ENCODE measurements at places on chromosomes 12 and 14.

- DNase-seq, result no peak
- H3K27ac ChIP-seq, result no peak overlapping the region
- no peaks in the 10 kb centered on the region for H3K36me3 ChIP-seq
Observed at GRCh38 chr14:99258876-99259726, 12.9 kb downstream of the BCL11B start.

- no peak overlapping the region for H3K27ac ChIP-seq
- H3K4me1 ChIP-seq, result no peaks in the 10 kb centered on the region
- H3K27me3 ChIP-seq, result no peaks in the 10 kb centered on the region
Observed at GRCh38 chr14:74960736-74961135, 5.3 kb upstream of the PGF start.

- no peaks in the 10 kb centered on the region for H3K36me3 ChIP-seq
- H3K27me3 ChIP-seq, result no peaks in the 10 kb centered on the region
- no peak overlapping the region for H3K27ac ChIP-seq
- no peaks in the 10 kb centered on the region for H3K4me1 ChIP-seq
- no peak overlapping the region for H3K4me3 ChIP-seq
Observed at GRCh38 chr12:131428091-131428685, 282.7 kb upstream of the SFSWAP start.

GRCh38 chr12:131076791-131077747 is 123.4 kb downstream of the ADGRD1 start:
- no peak for DNase-seq
- no peak overlapping the region for H3K4me3 ChIP-seq
- no peaks in the 10 kb centered on the region for H3K4me1 ChIP-seq
- no peak overlapping the region for H3K27ac ChIP-seq
- no peaks in the 10 kb centered on the region for H3K36me3 ChIP-seq

DNA sequence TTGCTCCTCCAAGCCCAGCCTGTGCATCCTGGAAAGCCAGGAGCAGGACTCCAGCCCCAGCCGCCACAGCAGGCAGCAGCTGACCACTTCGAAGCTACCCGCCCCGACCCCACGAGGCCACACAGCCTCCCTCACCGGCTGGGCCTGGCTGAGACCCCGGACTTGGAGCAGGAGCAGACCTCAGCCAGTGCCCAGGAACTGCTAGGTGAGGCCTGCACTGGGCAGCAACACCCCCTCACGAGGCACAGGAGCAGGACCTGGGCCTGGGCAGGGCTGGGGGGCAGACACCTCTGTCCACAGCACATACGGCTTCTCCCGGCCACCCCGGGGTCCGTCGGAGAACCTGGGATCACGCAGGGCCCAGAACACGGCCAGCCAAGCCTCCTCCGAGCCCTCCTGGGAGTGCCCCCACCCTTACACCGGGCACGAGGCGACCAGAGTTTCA is 137.4 kb upstream of the C14orf180 start:
- H3K36me3 ChIP-seq, result no peaks in the 10 kb centered on the region
- no peaks in the 10 kb centered on the region for H3K4me1 ChIP-seq
- no peak overlapping the region for H3K4me3 ChIP-seq
- no peak for DNase-seq
- no peak overlapping the region for H3K27ac ChIP-seq

DNA sequence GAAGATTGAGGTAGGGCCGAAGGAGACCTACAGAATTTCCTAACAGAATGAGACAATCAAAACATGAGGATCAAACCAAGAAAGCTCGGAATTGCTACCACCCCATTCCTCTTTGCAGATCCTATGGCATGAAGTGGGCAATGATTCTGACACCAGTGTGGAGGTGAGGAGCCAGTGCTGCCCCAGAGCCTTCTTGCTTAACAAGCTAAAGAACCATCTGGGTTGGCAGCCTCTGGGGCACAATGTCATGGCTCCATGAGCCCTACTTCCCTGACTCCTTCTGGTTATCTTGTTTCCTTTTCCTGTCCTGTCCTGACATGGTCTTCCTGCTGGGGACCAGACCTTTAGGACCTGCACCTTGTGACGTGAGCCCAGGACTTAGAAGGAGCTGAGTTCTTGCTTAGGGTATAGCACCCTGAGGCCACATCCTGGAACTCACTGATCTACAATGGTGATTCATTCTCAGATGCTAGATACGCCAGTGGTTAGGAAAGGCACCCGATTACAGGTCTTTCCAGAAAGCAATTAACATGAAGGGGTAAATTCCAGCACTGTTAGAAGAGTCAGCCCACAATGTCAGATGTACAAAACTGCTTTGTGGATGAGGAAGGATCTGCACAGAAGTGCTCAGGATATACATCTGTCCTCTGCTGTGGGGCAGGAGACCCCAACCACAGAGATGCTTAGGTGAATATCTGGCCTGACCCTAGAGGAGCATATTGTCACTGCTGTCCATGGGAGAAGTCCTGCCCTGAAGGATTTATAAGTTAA is 324.2 kb downstream of the ZFP36L1 start:
- no peaks in the 10 kb centered on the region for H3K27me3 ChIP-seq
- DNase-seq, result no peak
- no peak overlapping the region for H3K27ac ChIP-seq
- H3K36me3 ChIP-seq, result no peaks in the 10 kb centered on the region
- no peaks in the 10 kb centered on the region for H3K4me1 ChIP-seq
- no peak overlapping the region for H3K4me3 ChIP-seq

DNA sequence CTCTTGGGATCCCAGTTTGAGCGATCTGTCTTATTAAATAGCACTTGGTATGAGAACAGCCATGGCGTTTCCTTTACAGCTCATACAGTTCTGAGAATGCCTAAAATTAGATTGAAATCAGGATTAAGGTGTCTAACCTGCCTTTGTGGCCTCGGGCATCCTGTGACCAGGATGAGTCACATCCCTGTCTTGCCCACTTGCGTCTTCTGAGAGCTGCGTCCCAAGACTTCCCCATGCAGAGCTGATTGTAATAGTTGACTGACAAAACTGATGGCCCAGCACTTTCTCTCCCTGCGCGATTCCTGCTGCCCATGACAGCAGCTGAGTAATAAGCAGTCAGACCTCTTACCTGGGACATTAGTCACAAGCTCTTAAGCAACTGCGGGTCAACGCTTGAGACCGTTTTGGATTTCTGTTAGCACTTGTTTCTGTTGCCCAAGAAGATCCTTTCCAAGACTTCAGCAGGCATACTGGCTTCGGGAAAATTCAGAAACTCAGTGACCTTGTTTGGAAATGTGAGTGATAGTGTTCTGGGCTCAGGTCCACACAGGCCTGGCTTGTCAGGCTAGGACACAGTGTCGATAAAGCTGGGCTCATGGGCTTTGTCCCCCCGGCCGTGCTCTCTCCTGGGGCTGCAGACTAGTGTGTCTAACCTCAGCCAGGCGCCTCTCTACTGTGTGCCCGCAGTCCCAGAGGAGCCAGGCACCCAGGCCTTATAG is 169.9 kb upstream of the HIF1A start:
- H3K4me3 ChIP-seq, result no peak overlapping the region
- H3K36me3 ChIP-seq, result no peaks in the 10 kb centered on the region
- H3K27ac ChIP-seq, result peak overlapping the region; percentile 55
- peaks cover 15% of the 10 kb centered on the region for H3K4me1 ChIP-seq

GRCh38 chr12:63897931-63898330 is 53.4 kb downstream of the SRGAP1 start:
- peaks cover 6% of the 10 kb centered on the region for H3K4me1 ChIP-seq
- H3K27ac ChIP-seq, result no peak overlapping the region

DNA sequence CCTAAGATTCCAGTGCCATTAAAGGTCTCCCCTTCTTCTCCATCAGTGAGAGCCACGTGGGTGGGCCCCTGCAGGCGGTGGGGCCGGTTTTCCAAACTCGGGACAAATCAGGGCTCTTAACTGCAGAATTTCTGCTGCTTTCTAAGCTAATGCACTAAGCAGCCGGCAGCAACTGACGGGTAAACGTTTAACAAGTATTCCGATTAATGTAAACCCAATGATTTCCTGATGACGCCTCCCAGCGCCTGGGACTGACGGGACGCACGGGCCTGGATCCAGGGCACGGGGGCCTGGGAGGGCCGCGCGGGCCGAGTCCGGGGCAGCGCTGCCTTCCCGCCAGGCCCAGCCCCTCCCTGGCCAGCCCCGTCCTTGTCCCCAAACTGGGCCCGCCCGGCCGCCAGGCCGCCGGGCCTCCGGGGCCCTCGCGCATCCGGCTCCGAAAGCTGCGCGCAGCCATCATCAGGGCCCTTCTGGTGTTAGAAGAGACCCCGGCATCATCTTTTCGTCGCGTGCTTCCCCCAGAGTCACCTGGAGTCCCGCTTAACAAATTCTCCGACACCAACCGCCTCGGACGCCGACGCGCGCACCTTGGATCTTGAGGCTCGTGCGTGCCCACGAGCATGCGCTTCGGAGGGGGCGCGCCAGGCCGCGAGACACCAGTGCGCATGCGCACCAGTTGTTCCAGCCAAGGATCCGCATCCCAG is at the start of gene MLH3:
MLH3 (minus strand) TSS at position 616 of the 704 bp plus-strand sequence. CDS start 1,812 bp downstream, outside the sequence.
- no peaks in the 10 kb centered on the region for H3K27me3 ChIP-seq
- H3K27ac ChIP-seq, result peak within 1 kb of the TSS; percentile 25

GRCh38 chr12:116381744-116382685 is 104.5 kb upstream of the MED13L start:
- DNase-seq, result no peak
- no peak overlapping the region for H3K4me3 ChIP-seq
- H3K4me1 ChIP-seq, result no peaks in the 10 kb centered on the region

DNA sequence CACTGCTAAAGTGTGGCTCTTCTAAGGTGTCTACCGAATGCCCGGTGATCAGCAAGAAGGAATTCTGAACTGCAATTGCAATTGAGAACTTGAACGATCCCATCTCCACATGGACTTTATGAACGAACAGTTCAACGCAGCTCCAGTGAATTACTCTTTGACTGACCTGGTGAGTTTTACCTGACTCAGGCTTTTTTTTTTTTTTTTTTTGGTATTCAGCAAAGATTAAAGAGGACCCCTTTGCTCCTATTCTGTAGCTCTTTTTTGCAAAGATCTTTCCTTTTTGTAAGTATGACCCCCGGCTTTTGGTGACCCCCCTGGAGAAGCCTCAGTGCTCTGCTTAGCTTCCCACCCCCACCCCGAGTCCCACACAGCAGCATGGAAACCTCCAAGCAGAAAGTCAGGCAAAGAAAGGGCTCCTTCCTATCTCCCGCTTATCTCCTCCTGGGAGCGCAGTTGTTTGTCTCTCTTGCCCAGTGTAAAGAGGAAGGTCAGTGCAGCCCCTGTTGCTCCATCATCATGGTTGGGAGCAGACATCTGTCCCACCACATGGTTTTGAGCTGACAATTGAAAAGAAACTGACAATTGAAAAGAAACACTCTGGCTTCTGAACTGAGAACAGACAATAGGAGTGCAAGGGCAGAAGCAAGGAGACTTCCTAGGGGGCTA is 72.1 kb upstream of the DIO3 start:
- no peak overlapping the region for H3K27ac ChIP-seq
- H3K36me3 ChIP-seq, result no peaks in the 10 kb centered on the region
- no peak overlapping the region for H3K4me3 ChIP-seq
- H3K27me3 ChIP-seq, result peaks cover 38% of the 10 kb centered on the region
- DNase-seq, result no peak

- no peak overlapping the region for H3K4me3 ChIP-seq
- DNase-seq, result no peak
Observed at GRCh38 chr14:21054768-21055145, 2.9 kb upstream of the RNASE8 start.

- DNase-seq, result no peak
- no peak overlapping the region for H3K27ac ChIP-seq
- H3K4me3 ChIP-seq, result no peak overlapping the region
- H3K36me3 ChIP-seq, result no peaks in the 10 kb centered on the region
- no peaks in the 10 kb centered on the region for H3K27me3 ChIP-seq
Observed at GRCh38 chr12:79375050-79375449, 315.7 kb downstream of the PAWR start.

DNA sequence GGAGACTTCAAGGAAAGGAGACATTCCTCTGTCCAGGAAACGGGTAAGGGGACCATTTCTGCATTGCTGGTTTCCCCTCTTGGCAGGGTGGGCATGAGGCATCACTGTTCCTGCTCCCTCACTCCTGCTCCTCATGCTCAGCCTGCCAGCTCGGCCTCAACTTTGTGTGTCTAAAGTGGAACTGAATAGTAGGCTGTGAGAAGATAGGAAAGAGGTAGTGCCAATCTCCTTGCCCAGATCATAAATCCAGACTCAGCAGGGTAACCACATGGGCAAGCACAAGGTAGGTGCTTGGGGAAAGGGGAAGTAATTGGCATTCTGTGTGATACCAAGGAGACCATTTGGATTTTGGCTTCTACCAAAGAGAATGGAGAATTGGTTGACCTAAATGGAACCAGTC is 2.6 kb downstream of the LTB4R start:
- H3K4me3 ChIP-seq, result no peak overlapping the region
- H3K27ac ChIP-seq, result no peak overlapping the region
- DNase-seq, result no peak
- H3K27me3 ChIP-seq, result no peaks in the 10 kb centered on the region
- H3K4me1 ChIP-seq, result peaks cover 24% of the 10 kb centered on the region
- H3K36me3 ChIP-seq, result no peaks in the 10 kb centered on the region

GRCh38 chr12:11836282-11837151 is 187.0 kb downstream of the ETV6 start:
- peak overlapping the region; percentile 30 for H3K4me3 ChIP-seq
- no peaks in the 10 kb centered on the region for H3K27me3 ChIP-seq
- peak overlapping the region; percentile 72 for H3K27ac ChIP-seq
- no peaks in the 10 kb centered on the region for H3K36me3 ChIP-seq
- peak; percentile 79 for DNase-seq

GRCh38 chr14:64873506-64874219 is 6.0 kb downstream of the SPTB start:
- H3K4me3 ChIP-seq, result no peak overlapping the region
- no peaks in the 10 kb centered on the region for H3K27me3 ChIP-seq
- no peak overlapping the region for H3K27ac ChIP-seq
- DNase-seq, result no peak
- H3K36me3 ChIP-seq, result no peaks in the 10 kb centered on the region
- H3K4me1 ChIP-seq, result no peaks in the 10 kb centered on the region

DNA sequence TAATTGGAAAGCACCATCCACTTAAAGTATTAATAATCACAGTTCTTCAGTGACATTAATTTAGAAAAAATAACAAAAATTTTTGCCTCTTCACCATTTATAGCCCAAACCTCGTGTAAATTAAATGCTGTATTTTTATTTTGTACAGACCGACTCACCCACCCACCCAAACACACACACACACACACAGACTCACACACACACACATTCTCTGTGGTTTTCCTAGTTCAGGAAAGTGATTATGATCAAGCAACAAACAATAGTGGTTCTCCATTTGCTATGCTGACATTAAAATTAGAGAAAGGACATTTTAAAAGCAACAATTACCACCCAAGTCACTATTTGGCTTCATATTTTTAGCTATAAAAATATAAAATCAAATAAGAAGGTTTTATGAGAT is 112.5 kb upstream of the FLRT2 start:
- no peak overlapping the region for H3K4me3 ChIP-seq
- no peak for DNase-seq
- H3K27ac ChIP-seq, result no peak overlapping the region
- no peaks in the 10 kb centered on the region for H3K4me1 ChIP-seq

GRCh38 chr12:44053549-44054127 is 217.8 kb downstream of the TMEM117 start:
- H3K36me3 ChIP-seq, result no peaks in the 10 kb centered on the region
- no peak for DNase-seq
- no peak overlapping the region for H3K27ac ChIP-seq

GRCh38 chr14:61130512-61131260 is 149.6 kb downstream of the SLC38A6 start:
- H3K27me3 ChIP-seq, result no peaks in the 10 kb centered on the region
- no peaks in the 10 kb centered on the region for H3K36me3 ChIP-seq
- no peak overlapping the region for H3K4me3 ChIP-seq
- DNase-seq, result no peak

GRCh38 chr12:78034025-78034424 is 203.3 kb downstream of the NAV3 start:
- H3K27me3 ChIP-seq, result no peaks in the 10 kb centered on the region
- H3K4me1 ChIP-seq, result no peaks in the 10 kb centered on the region
- H3K27ac ChIP-seq, result no peak overlapping the region
- no peak for DNase-seq
- no peaks in the 10 kb centered on the region for H3K36me3 ChIP-seq

GRCh38 chr12:5506821-5507231 is 74.9 kb downstream of the NTF3 start:
- no peaks in the 10 kb centered on the region for H3K27me3 ChIP-seq
- no peak for DNase-seq
- H3K36me3 ChIP-seq, result no peaks in the 10 kb centered on the region
- H3K4me1 ChIP-seq, result no peaks in the 10 kb centered on the region

Measured in MM.1S (cell line).